Testis (tissue), 5 donors: ENCODE measurements at places on chromosomes 13 and 19. TPM values are rescaled to one million over a fixed set of nuclear protein-coding genes. Genes with fewer than 3 reads are reported as not detected.

DNA sequence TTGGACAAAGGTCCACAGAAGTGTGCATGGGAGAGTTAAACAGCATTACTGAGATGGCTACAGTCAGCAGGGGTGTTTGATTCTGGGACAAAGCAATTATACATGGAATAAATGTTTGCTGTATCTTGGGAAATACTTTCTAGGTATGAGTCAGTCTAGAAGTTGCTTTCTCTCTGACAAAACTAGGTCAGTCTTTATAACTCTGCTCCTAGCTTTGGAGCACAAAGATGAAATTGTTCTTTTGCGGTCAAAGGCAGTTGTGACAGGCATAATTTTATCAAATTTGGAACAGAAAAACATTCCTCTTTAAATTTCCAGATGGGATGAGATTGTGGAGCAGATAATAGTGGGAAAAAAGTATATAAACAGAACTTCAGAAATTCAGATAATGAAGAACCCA is 1045.4 kb upstream of the MIR17HG start:
- no peaks in the 10 kb centered on the region for H3K27me3 ChIP-seq
- H3K36me3 ChIP-seq = no peaks in the 10 kb centered on the region
- H3K4me3 ChIP-seq = no peak overlapping the region
- H3K27ac ChIP-seq = no peak overlapping the region

- no peak for DNase-seq
- H3K27me3 ChIP-seq = no peaks in the 10 kb centered on the region
- H3K27ac ChIP-seq = no peak overlapping the region
These were observed 110.0 kb upstream of the SOX21 start for GRCh38 chr13:94822356-94822755.

GRCh38 chr13:51050021-51050830 is 60.8 kb downstream of the C13orf42 start:
- no peaks in the 10 kb centered on the region for H3K27me3 ChIP-seq
- no peak for DNase-seq
- H3K27ac ChIP-seq = no peak overlapping the region
- no peak overlapping the region for H3K4me3 ChIP-seq
- no peaks in the 10 kb centered on the region for H3K36me3 ChIP-seq

GRCh38 chr19:45218911-45219743 is 26.1 kb downstream of the EXOC3L2 start:
- no peak overlapping the region for H3K4me3 ChIP-seq
- H3K36me3 ChIP-seq = no peaks in the 10 kb centered on the region
- peaks cover 12% of the 10 kb centered on the region for H3K4me1 ChIP-seq
- DNase-seq = no peak

Gene HOMER3
- 31.3 TPM for total RNA-seq
